ENCODE measurements at places on chromosomes 13 and 19.

GRCh38 chr13:105821337-105821736 lies 714.1 kb downstream of the EFNB2 start:
- no peak overlapping the region for H3K27ac ChIP-seq
- no peaks in the 10 kb centered on the region for H3K36me3 ChIP-seq
- DNase-seq = no peak
- peaks cover 4% of the 10 kb centered on the region for H3K27me3 ChIP-seq
- H3K4me1 ChIP-seq = peaks cover 5% of the 10 kb centered on the region
- no peak overlapping the region for H3K4me3 ChIP-seq

- no peak overlapping the region for H3K27ac ChIP-seq
- peak overlapping the region; percentile 47 for H3K4me3 ChIP-seq
- peaks cover 22% of the 10 kb centered on the region for H3K4me1 ChIP-seq
- H3K27me3 ChIP-seq = peaks cover 2% of the 10 kb centered on the region
- no peak for DNase-seq
Measured at GRCh38 chr19:21326169-21326568, 3.0 kb downstream of the ZNF708 start.

- H3K4me1 ChIP-seq = peaks cover 77% of the 10 kb centered on the region
- peak overlapping the region; percentile 67 for H3K4me3 ChIP-seq
- peaks cover 20% of the 10 kb centered on the region for H3K36me3 ChIP-seq
- peak overlapping the region; percentile 94 for H3K27ac ChIP-seq
- H3K27me3 ChIP-seq = peaks cover 19% of the 10 kb centered on the region
- no peak for DNase-seq
Measured at GRCh38 chr19:38658462-38659306, 11.2 kb downstream of the ACTN4 start.

- H3K4me1 ChIP-seq = peaks cover 15% of the 10 kb centered on the region
- H3K27me3 ChIP-seq = no peaks in the 10 kb centered on the region
- H3K27ac ChIP-seq = no peak overlapping the region
- no peaks in the 10 kb centered on the region for H3K36me3 ChIP-seq
Measured at GRCh38 chr13:51599444-51600176, 15.3 kb downstream of the WDFY2 start.

DNA sequence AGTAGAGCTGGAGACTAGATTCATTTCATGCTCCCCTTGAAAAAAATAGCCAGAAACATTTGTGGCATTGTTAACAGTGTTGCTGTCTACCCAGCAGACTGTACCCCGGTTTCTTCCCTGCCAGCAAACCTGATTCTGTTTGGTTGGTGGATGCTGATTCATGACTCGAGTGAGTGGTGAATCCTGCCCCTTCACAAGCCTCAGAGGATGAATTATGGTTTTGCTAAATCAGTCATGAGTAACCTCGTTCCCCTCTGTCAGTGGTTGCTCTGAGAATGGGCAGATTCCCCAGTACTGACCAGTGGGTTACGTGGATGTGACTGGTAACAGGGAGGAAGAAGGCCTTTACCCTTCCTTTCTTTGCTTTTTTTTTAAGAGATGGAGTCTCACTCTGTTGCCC lies 10.1 kb downstream of the NLRP12 start:
- H3K27me3 ChIP-seq = no peaks in the 10 kb centered on the region
- no peak for DNase-seq
- peaks cover 8% of the 10 kb centered on the region for H3K4me1 ChIP-seq
- no peak overlapping the region for H3K27ac ChIP-seq
- no peaks in the 10 kb centered on the region for H3K36me3 ChIP-seq

GRCh38 chr19:14809272-14810057 lies 25.5 kb downstream of the OR7A5 start:
- H3K4me3 ChIP-seq = no peak overlapping the region
- no peaks in the 10 kb centered on the region for H3K4me1 ChIP-seq
- no peak for DNase-seq
- no peaks in the 10 kb centered on the region for H3K36me3 ChIP-seq

Data from endothelial cell (in vitro differentiated cells).